GM06990 (cell line): ENCODE measurements at places on chromosomes 6 and 20.

- DNase-seq, result no peak
Observed at GRCh38 chr6:5537132-5537531, 275.8 kb downstream of the FARS2 start.

- DNase-seq, result no peak
Observed at GRCh38 chr6:138539876-138540275, 40.6 kb upstream of the NHSL1 start.

DNA sequence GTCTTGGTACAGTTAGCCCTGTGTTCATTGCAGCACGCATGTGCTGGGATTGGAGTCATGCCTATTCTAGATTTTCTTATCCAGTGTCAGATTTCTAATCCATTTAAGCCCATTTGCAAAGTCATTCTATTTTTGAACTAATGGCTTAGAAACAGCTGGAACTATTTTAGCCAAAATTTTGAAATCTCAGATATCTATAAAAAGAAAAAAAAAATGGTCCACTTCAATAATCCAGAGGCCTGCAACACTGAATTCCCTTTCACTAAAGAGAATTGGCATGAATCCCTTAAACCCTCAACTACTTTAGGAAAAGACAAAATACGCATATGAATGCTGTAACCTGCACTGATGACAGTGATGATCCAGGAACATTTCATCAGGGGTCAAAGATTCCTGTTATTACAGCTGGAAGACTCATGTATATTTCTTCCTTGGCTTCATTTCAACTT lies 1.5 kb downstream of the COL21A1 start:
- DNase-seq, result no peak

DNA sequence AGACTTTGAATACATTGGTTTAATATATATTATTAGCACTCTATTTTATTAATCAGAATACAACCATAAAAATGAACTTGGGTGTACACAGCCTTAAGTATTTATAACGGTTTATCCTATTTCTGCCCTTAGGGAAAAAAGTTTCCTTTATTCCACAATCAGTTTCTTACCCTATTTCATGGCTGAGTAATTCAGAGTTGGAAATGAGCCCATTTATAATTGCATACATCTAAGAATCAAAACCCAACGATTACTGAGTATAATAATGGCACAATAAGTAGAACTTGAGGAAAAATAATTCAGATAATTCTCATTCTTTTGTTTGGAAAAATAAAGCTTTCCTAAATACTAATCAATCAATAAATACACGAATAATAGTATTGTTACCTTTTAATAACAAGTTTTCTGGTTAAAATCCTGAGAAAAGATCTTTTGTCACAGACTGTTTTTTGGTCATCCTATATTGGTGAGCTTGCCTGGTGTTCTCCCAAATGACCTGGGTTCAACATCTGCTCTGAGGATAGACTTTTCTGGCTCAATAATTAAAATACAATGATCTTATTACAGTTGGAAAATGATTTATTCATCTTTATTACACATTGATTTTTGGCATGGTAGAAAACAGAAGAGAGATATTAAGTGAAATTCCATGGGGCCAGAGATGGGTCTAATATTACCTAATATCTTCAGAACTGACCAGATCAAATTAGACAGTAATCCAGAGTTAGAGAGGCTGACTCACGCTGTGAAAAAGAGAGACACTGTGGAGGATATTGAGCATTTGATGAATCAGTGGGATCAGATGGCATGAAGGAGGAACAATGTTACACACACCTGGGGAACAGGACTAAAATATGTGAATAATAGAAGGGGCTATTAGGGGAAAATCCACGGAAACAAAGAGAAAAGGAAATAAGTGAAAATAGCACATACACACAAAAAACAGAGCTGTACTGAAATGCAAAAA lies 162.1 kb upstream of the TBX18 start:
- no peak for DNase-seq

GRCh38 chr6:168615837-168616236 lies 174.9 kb downstream of the SMOC2 start:
- no peak for DNase-seq

DNA sequence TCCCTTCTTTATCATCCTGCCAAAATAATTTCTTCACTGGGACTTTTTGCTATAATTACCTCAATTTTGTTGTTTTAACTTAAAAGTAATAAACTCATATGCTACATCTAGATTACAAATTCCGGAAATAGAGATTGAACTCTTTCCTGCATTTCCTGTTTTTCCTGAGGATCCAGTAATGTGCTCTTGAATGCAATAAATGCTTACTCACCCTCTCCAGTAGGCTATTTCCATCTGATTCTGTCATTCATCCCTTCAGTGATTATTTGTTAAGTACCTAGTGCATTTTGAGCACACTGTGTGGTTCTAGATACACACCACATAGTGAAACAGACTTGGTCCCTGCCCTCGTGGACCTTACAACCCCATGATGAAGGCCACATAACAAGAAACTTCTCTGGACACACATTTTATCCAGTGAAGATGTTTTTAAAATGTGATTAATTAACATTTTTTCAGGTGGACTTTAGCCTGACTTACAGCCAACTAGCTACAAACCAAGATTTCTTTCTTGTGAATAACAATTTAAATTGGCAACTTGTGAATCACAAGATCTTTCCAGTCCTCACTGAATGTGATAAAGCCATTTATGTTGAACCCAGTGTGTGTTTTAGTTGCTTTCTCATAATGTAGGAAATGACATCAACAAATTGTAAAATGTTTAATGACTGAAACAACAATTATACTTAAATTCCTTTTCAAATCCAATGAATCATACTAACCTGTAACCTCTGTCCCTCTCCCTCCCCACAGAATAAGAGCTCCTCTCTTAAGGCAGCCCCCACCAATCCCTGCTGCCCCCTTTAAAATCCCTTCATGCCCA lies 272.3 kb downstream of the KHDC1L start:
- DNase-seq, result no peak

DNA sequence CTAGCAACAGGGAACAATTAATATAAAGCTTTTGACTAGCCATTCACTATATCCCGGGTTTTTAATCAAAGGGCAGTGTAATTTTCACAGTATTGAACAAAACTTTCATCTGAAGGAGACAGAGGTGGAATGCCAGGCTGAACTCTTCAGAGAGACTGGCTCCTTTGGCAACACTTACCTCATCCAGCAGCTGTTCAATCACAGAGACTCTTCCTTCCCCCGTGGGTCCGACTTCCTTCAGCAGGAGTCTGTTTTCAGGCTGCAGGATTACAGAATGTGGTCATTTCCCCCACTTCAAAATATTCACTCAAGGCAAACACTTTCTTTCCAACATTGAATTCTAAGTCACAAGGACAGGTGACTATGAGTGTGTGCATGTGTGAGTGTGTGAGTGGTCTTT lies 76.6 kb downstream of the DZANK1 start:
- DNase-seq, result no peak
